ENCODE measurements at places on chromosomes 5 and 9. TPM values are rescaled to one million over a fixed set of nuclear protein-coding genes. Genes with fewer than 3 reads are reported as not detected.

Gene SLC6A19
- 83.3 TPM for polyA plus RNA-seq

Gene GFPT2
- 5.3 TPM for polyA plus RNA-seq

Gene DCTN4
- polyA plus RNA-seq = 68.9 TPM

Gene BAAT
- polyA plus RNA-seq = 0.32 TPM

Gene PDE4D
- polyA plus RNA-seq = 43.9 TPM

Gene PDE8B
- polyA plus RNA-seq = 7.8 TPM

Gene CDH6
- polyA plus RNA-seq = 80.8 TPM

Gene LRRC26
- 0.14 TPM for polyA plus RNA-seq

Gene TXNDC8
- polyA plus RNA-seq = not detected

Gene IDNK
- 11.3 TPM for polyA plus RNA-seq

Gene C5orf58
- 0.30 TPM for polyA plus RNA-seq

Gene KCNN2
- polyA plus RNA-seq = 4.0 TPM

Gene ZNF883
- 7.8 TPM for polyA plus RNA-seq

Gene CSF1R
- polyA plus RNA-seq = 15.9 TPM

Gene NTRK2
- 95.7 TPM for polyA plus RNA-seq

Gene ZNF189
- polyA plus RNA-seq = 40.0 TPM

Gene LIFR
- 96.9 TPM for polyA plus RNA-seq

Gene PCDHAC1
- polyA plus RNA-seq = 0.09 TPM

Gene GADD45G
- 1.7 TPM for polyA plus RNA-seq

Gene PAX5
- 0.17 TPM for polyA plus RNA-seq

Gene KCNV2
- 0.10 TPM for polyA plus RNA-seq

Gene CEP72
- polyA plus RNA-seq = 10.8 TPM

Gene FOXD4L5
- 0.39 TPM for polyA plus RNA-seq

Gene TTLL11
- polyA plus RNA-seq = 6.8 TPM

Gene C9
- 0.23 TPM for polyA plus RNA-seq

Gene NR6A1
- 1.00 TPM for polyA plus RNA-seq

Gene DOCK8
- polyA plus RNA-seq = 12.6 TPM

Gene OR13C2
- polyA plus RNA-seq = not detected

Gene CSNK1A1
- polyA plus RNA-seq = 188 TPM

Gene NTNG2
- 0.40 TPM for polyA plus RNA-seq

Gene PAPPA
- 2.9 TPM for polyA plus RNA-seq

Gene TAF9
- 52.4 TPM for polyA plus RNA-seq

Gene NIPAL4
- 0.32 TPM for polyA plus RNA-seq

Gene SH2D3C
- 17.6 TPM for polyA plus RNA-seq

Gene PDLIM4
- 21.2 TPM for polyA plus RNA-seq

Gene TUSC1
- polyA plus RNA-seq = 16.6 TPM

Gene HK3
- polyA plus RNA-seq = 0.67 TPM

Gene NR5A1
- 0.06 TPM for polyA plus RNA-seq

Gene CNTLN
- polyA plus RNA-seq = 16.3 TPM

Gene F2R
- 54.1 TPM for polyA plus RNA-seq

Gene RACK1
- 2,619 TPM for polyA plus RNA-seq

Gene ELOVL7
- 12.2 TPM for polyA plus RNA-seq

Gene TEX48
- polyA plus RNA-seq = not detected

Gene OSMR
- polyA plus RNA-seq = 11.0 TPM

Gene CACFD1
- polyA plus RNA-seq = 32.8 TPM

Gene IL3
- polyA plus RNA-seq = not detected

Gene IQGAP2
- polyA plus RNA-seq = 68.2 TPM

Gene WDR38
- polyA plus RNA-seq = 0.35 TPM
